ENCODE measurements at places on chromosomes 1 and 21.

DNA sequence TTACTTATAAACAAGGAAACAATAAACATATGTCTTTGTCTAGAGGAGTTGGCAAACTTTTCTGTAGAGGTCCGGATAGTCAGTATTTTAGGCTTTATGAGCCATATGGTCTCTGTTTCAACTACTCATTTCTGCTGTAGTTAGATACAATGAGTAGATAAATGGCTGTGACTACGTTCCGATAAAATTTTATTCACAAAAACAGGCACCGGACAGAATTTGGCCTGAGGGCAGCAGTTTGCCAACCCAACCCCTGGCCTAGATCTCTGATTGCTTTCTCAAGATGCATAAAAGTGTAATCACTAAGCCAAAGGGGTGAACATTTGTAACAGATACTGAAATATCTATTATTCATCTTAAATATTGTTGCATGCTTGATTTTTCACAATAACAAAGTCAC is 123.1 kb upstream of the ESRRG start:
- no peak for DNase-seq

DNA sequence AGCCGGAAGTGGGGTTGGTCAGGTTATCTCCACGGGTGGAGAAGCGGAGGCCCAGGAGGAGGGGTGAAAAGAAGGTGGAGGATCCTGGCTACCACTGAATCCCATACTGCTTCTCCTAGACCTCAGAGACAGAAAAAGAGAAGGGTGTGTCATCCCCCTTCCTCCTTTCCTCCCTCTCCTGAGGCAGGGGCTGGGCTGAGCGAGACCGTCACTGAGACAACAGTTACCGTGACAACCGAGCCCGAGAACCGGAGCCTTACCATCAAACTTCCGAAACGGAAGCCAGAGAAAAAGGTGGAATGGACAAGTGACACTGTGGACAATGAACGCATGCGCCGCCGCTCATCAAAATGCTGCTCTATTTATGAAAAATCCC is 42.1 kb upstream of the NBPF3 start:
- DNase-seq, result no peak

GRCh38 chr1:208208132-208208487 is 36.1 kb downstream of the PLXNA2 start:
- DNase-seq, result no peak

GRCh38 chr1:232305050-232305449 is 324.9 kb downstream of the SIPA1L2 start:
- no peak for DNase-seq

DNA sequence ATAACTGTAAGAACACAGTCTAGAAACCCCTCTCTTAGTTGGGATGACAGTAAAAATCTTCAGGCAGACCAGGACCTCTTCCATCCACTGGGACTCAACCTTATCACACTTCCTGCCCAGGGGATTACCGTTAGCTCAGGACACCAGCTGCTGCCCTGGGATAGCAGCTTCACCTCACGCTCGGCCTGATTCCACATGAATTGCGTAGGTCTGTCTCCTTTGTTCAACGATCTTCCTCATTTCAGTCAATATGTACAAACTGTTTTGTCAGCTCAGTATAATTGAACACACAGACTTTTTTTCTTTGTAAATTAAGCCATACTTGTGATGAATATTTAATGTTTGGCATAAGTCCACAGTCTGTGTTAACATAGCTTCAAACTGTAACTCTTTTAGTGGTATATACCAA is 290.4 kb downstream of the GRIK1 start:
- DNase-seq, result no peak
